ENCODE measurements at places on chromosomes 6 and 20.

DNA sequence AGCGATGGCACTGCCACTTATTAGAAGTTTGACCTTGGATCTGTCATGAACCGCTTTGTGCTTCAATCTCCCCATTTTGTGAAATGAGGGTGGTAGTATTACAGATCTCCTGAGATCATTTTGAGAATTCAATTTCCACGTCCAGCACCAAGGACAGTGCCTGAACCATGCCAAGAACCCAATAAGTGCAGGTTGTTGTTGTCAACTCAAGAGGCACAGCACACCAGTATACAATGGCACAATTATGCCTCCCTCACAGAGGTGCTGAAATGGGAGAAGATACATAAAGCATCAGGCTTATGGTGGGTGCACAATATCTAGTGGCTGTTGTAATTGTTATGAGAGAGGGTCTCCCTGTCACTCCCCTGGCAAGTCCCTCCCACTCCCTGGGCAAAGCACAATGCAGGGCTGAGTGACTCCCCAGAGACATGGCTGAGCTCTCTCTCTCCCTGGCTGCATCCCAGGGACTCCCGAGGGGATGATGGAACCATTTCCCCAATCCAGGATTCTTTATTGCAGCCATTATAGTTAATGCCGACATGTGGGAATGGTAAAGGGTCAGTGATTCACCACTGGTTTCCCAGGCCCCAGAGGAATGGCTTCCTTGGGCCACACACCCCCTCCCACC, 78.7 kb downstream of the CDH22 start:
- DNase-seq, result no peak

- DNase-seq, result no peak
These were observed 163.2 kb upstream of the LAMA2 start for GRCh38 chr6:128719786-128720185.

DNA sequence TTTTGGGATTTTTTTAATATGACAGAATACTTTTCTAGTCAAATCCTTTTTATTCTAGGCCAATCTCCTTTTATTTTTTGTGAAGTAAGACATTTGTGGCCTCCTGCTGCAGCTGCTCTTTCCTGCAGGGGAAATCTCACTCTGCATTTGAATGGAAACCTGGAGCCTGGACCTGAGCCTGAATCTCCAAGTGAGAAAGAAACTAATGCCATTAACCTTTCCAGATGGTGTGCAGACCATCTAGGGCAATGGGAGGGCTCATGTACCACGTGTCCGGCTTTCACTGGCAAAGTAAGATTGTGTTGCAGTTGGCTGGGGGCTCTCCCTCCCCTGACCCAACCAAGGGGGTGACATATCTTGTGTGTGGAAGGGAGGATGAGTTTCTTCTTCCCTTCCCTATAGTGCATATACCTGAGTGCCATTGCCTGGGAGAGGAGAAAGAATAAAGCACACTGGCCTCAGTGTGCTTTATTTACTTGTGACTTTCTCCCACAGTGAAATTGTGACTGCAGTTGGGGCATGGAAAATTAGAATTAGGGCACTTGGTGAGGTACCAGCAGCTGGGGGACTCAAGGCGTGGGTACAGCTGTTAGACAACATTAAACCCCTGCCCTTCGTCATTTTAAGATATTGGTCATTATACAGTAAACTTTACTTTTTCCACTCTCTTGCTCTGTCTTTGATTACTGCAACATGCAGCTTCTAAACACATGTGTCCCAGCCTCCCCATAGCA, 159.8 kb upstream of the RIN2 start:
- no peak for DNase-seq

DNA sequence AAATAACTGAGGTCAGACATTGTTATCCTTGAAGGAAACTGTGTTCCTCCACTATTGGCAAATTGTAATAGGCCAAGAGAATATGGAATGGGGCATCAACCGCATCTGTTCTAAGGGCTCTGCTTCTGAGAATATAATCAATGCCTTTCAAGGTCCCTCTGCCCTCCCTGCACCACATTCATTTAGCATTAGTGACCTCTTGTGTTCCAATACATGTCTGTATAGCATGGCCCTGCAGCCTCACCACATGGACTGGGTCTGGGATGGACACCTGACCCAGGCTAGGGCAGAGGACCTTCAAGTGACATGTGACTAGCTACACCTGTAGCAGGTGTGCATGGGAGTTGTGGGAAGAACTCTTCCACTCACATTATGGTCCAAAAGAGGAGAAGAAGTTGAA, 14.2 kb downstream of the BTN3A1 start:
- no peak for DNase-seq

DNA sequence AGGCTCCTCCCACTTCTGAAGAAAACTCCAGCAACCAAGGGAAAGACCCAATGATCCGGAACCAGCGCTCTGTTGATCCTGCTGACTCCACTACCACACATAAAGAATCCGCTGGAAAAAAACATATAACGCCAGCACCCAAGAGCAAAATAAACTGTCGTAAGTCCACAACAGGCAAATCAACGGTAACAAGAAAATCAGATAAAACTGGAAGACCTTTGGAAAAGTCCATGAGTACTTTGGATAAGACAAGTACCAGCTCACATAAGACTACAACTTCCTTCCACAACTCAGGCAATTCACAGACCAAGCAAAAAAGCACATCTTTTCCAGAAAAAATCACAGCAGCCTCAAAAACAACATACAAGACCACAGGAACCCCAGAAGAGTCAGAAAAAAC, 8.0 kb downstream of the MUCL3 start:
- no peak for DNase-seq

DNA sequence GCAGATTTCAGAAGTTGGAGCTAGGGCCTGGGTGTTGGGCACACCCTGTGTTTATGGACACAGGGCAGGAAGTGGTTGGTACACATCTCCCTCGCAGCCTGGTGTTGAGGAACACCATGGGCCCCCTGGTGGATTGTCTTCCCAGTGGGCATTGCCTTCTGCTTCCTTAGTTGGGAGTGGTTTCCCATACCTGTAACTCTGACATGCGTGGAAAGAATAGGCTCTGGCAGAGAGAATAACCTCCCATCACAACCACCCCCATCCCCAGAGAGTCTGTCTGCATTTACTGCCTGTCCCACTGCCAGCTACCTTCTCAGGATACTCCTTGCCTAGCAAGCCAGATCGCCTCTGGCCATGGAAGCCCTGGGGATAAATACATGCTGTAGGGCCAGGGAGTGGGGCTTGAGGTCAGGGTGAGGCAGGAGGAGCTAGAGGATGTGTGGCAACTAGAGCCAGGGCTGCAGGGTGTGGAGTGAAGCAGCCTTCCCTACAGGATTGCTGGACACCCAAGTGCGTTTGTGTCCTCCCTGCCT, 14.7 kb downstream of the LRRC73 start:
- DNase-seq, result no peak

DNA sequence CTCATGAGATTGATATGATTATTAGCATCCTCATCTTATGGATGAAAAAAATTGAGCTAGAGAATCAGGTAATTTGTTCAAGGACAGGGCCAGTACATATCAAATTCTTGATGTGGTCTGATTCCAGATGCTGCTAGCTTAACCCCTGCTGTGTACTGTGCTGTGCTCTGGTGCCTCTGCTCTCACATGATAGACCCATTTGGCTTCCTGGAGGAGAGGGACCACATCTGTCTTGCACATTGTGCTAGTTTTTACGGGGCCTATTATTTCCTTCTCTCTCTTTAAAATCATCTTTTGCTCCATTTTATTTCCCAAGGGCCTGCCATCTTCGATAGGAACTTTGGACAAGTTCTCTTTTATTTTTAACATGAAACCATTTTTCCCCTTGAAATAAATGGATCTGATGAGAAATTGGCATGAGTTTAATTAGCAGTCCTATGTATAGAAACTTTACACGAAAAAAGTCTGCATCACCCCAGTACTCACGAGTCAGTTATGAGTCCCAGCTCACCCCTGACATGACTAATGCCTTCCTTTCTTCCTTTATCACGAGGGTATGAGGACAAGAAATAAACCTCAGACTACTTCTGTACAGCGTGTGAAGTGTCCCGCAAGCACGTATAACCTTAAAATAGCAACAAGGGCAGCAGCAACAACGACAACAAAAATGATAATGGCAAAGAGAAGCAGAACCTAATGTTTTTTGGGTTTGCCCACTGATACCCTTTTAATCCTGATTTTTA, 26.5 kb downstream of the CD109 start:
- DNase-seq, result peak; percentile 67

DNA sequence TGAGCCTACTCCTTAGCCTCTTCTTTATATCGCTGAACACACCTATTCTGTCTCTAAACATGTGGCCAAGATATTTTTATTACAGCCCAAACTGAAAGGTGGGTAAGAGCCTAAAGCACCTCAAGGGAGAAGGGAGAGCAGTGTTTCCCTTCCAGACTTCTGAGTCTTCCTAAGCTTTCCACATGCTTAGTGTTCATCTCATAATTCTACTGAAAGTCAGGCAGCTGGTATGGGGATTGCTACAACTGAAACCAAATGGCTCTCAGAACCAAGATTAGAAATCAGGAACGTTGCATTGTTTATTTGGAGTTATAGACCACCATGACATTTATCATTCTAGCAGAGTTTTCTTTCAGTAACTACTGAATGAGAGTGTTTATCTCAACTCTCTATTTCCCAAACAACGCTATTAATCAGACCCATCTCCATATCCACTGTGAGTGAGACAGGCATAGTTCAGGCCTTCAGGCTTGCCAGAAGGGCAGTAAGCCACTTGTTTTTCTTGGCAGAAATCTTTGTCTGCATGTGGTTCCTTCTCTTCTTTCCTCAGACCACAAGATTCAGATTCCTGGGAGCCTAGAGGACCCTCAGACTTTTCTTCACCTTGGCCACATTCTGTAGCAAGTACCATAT, 22.8 kb downstream of the VGLL2 start:
- DNase-seq, result no peak

DNA sequence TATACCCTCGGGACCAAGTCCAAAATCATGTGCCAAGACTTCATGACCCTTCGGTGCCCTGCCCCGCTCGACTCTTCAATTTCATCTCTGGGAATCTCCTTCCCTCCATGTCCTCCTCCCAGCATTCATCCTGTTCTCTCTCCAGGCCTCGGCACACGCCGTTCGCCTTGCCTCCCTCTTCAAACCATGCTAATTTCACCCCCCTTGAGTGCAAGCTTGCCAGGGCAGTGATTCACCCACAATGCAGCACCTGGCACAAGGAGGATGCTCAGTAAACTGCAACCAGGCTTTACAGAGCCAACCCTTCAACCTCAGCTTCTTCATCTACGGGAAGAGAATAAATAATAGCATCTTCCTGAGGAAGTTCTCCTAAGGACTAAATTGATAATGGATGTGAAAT, 4.1 kb downstream of the KCNS1 start:
- no peak for DNase-seq

DNA sequence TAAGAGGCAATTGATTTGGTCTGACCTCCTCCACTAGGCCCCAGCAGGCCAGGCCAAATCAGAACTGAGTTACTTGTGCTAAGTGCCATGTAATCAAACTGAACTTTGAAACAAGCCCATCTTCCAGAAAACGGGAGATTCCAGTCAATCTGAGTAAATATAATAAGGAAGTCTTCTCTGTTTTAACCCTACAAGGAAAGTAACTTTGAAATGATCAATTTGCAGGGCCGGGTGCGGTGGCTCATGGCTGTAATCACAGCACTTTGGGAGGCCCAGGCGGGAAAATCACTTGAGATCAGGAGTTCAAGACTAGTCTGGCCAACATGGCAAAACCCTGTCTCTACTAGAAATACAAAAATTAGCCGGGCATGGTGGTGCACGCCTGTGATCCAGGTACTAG, 2.0 kb upstream of the SHLD1 start:
- no peak for DNase-seq

DNA sequence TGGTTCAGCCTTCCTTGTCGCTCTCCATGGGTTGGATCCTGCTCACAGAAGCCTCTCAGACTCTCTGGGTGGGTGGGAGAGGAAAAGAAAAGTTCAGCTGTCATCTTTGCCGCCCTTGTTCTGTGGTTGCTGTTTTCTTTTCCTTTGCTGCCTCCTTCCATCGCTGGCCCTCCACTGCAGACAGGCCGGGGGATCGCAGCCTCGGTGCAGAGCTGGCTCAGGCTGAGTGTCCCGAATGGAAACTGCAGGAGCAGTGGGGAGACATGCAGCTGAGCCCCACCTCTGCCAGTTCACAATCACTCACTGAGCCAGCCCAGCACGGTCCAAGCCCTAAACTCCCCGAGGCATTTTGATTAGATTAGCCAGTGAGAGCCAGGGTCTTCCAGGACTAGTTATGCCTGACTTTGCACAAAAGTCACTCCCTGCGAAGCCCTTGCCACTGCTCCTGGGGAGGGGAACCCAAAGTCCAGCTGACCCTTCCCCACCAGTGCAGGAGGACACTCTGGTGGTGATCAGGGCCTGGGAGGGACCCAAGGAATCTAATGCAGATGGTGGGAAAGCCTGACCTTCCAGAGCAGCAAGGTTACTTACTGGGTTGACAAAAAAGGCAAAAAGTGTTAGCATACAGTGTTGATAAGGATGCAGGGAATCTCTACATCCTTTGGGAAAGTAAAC, 14.0 kb downstream of the NRN1 start:
- DNase-seq, result no peak

DNA sequence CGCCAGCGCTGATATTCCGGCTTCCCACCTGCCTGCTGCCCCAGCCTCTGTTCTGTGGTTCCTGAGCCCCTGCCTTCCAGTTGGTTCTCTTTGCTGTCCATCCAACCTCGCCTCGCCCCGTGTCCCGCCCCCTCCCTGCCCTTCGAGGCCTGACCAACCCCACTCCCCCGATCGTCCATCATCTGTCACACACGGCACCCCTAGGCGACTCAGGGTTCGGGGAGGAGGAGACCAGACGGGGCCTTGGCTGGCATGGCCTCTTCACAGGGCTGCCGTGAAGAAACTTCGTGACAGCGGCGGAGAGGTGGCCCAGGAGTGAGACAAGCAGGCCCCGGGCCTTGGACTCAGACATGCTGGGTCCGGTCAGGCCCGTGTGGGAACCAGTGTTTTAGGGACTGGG, 226.1 kb downstream of the QKI start:
- DNase-seq, result no peak

GRCh38 chr6:1856381-1856780, 246.7 kb downstream of the FOXC1 start:
- peak; percentile 85 for DNase-seq

- DNase-seq, result no peak
These were observed 23.3 kb downstream of the NPEPL1 start for GRCh38 chr20:58715801-58716475.

- no peak for DNase-seq
These were observed 338.3 kb upstream of the CHD6 start for GRCh38 chr20:41956338-41957074.
